Colonic mucosa (tissue), 4 donors: ENCODE measurements at places on chromosomes 5 and 9.
A peak's percentile ranks its signal among the peaks of the same experiment; 100 is the strongest.

- no peaks in the 10 kb centered on the region for H3K36me3 ChIP-seq
- no peaks in the 10 kb centered on the region for H3K4me1 ChIP-seq
- no peak overlapping the region for H3K4me3 ChIP-seq
- H3K27me3 ChIP-seq = no peaks in the 10 kb centered on the region
- no peak overlapping the region for H3K27ac ChIP-seq
Measured at GRCh38 chr5:91315701-91316100, 67.4 kb downstream of the ARRDC3 start.

GRCh38 chr5:14531668-14532067 is 49.9 kb upstream of the OTULINL start:
- no peak overlapping the region for H3K4me3 ChIP-seq

DNA sequence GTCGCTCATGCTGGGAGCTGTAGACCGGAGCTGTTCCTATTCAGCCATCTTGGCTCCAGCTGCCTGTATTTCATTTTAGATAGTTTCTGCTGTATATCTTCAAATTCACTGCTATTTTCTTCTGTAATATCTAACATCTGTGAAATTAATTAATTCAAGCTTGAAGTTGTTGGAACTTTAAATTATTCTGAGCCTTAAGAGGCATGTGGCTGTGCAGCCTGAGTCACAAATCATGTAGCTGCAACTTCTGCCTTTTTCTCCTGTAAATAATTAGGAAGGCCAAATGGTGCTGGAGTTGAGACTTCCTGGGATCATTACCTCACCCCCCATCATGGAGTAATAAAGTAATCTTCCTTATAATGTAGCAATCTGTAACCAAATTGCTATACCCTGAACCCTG is 183.3 kb upstream of the PCSK5 start:
- no peaks in the 10 kb centered on the region for H3K27me3 ChIP-seq
- no peak overlapping the region for H3K27ac ChIP-seq
- no peak for DNase-seq

GRCh38 chr5:157384971-157385709 is 74.9 kb upstream of the NIPAL4 start:
- H3K27ac ChIP-seq = peak overlapping the region; percentile 37
- no peaks in the 10 kb centered on the region for H3K27me3 ChIP-seq
- H3K4me3 ChIP-seq = no peak overlapping the region
- no peaks in the 10 kb centered on the region for H3K36me3 ChIP-seq
- DNase-seq = no peak
- H3K4me1 ChIP-seq = no peaks in the 10 kb centered on the region
